A549 (cell line): ENCODE measurements at places on chromosomes 5 and 9.
A peak's percentile ranks its signal among the peaks of the same experiment; 100 is the strongest.

GRCh38 chr5:173796721-173797495 is 91.2 kb upstream of the CPEB4 start:
- no peak for DNase-seq

- DNase-seq = no peak
Observed at GRCh38 chr5:89471541-89471940, 588.6 kb upstream of the MEF2C start.

DNA sequence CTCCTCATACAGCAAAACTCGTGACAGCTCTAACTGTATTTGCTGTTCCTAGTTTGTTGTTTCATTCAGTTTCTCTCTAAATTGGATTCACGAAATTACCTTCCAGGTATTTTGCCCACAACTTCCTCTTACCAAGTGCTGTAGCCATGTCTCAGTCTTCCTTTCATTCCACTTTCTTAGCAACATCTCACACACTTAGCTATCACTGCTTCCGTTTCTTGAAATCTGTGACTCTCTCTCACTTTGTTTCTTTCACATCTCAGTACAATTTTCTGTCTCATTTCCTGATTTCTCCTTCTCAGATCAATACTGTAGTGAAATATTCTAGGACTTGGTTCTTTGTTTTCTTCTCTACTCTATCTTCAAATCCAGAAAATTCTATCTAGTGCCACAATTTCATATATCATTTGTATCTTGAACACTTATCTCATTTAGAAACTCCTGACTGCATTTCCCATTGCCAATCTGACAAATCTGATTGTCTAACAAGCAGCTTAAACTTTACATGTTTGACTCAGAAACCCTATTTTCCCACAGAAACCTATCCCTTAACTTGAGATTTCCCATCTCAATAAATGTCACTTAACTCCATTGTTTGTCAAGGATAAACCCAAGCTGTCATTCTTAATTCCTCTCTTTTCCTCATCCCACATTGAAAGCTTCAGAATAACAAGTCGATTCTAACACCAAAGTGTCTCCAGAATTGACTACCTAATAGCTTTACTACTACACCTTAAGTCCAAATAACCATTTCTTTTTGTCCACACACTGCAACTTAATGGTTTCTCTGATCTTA is 303.1 kb downstream of the CDH12 start:
- no peak for DNase-seq

DNA sequence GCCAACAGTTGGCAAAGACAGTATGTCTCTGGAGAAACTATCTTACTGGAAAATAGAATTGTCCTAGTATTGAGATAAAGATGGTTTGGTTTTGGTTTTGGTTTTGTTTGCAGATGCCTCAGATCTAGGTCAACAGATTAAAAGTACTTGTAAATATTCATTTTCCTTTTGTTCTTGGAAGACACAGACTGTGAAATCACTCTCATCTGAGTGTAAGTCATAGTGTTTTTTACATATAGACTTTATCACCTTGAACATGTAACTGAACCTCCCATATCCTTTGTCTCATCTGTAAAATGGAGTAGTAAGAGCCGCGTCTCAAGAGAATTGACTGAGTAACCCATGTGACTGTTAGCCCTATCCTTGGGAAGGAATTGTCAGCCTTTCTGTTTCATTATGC is 34.3 kb downstream of the MAP3K1 start:
- DNase-seq = no peak

DNA sequence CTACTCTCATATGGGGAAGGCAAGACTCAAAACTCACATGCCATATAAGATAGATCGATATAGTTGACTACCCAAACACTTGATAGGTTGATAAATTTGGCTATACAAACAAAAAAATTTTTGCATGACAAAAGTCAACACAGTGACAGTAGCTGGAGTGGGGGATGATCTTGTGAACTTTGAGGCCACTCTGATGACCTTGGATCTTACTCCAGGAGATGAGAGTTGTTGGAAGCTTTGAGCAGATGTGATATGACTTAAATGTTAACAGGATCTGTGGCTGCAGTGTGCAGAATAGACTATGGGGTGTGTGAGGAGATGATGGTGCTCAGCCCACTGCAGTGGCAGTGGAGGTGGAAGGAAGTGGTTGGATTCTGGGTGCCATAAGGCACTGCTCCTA is 101.4 kb downstream of the ZFAND5 start:
- no peak for DNase-seq

DNA sequence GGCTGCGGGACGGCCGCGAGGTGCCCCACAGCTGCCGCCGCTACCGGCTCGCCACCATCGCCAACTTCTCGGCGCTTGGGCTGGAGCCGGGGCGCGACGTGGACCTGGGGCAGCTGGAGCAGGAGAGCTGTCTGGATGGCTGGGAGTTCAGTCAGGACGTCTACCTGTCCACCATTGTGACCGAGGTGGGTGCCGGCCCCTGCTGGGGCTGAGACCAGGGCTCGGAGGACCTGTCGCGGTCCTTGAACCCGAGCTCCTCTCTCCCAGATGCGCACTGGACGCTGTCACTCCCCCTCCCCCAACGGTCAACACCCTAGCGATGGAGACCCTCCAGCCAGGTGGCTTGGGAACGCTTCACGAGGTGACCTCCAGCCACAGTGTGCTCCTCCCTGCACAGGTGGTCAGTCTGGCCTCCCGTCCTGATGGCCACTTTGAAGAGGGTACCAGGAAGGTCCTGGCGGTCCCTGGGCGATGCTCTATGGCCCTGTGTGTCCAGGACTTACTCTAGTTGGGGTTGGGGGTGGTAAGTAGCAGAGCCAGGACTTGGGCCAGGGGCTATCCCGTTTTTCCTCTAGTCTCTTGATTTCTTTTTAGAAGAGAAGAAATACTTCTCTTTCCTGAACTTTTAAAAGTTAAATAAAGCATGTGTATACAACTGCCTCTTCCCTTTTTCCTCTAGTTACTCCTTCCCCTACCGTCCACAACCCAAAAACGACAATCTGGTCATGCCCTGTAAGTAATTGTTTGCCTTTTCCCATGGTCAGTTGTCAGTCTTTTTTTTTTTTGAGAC is 866 bp downstream of the SLC22A5 start:
- DNase-seq = no peak

GRCh38 chr5:79436224-79436623 is 77.7 kb downstream of the HOMER1 start:
- peak; percentile 2 for DNase-seq

GRCh38 chr9:116323012-116323411 is 169.4 kb downstream of the PAPPA start:
- no peak for DNase-seq

GRCh38 chr5:178535299-178536175 is 54.7 kb downstream of the COL23A1 start:
- no peak for DNase-seq

- DNase-seq = no peak
Observed at GRCh38 chr5:131210151-131210510, 39.4 kb downstream of the LYRM7 start.

DNA sequence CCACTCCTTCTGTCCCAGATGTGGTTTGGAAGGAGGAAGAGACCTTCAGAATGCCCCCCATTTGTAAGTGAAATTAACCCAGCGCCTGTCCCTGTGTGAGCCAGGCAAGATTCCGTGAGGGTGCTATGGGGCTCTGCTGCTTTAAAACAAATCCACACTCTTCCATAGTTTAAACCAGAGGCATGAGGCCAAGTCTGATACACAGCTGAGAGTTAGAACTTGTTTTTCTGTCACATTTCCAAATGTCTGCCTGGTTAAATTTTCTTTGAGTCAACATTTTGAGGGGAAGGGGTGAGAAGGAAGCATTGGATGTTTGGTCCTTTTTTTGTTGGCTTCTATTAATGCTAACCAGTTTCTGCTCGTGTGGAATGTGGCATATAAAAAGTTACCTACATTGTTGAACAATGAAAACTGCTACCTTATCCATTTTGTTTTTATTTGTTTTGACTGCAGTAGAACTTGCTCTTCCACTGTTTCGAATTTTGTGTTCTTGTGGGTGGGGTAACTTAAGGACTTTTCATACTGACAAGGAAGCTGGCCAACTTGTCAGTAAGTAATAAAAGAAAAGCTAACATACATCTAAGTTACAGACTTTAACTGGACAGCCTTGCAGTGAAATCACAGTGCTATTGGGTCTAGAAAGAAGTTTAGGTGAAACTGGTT is 12.9 kb downstream of the RGMB start:
- DNase-seq = no peak

DNA sequence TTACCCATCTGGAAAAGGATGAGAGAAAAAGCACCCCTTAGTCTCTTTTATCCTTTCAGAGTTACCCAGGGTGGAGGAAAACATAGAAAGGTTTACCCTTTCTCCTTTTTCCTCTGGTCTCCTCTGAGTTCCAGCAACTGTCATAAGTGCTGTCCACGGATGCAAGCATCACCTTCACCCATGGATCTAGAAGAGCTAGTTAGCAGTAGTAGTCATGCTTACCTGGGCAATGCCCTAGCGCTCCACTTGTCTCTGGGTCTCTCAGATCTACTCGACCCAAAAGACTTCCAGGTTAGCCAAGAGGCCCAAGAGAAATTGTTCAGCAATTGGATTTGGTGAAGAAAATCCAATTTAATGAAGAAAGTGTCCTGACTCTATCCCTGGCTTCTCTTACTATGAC is 656.2 kb upstream of the PTPRD start:
- no peak for DNase-seq

DNA sequence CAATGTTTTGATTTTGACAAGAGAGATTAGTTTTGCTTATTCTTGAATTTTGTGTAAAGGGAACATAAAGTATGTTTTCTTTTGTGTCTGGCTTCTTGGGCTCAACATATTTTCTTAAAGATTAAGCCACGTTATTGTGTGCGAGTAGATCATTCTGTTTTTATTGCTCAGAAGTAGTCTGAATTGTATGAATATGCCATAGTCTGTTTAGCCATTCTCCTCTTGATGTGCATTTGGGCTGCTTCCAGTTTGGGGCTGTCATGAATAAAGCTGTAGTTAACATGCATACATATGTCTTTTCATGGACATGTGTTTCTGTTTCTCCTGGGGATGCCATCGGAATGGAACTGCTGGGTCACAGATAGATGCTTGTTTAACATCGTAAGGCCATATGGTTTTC is 198.9 kb downstream of the FANCC start:
- DNase-seq = no peak

- peak; percentile 74 for DNase-seq
Observed at GRCh38 chr9:93302586-93303257, 118.8 kb downstream of the WNK2 start.

- no peak for DNase-seq
Observed at GRCh38 chr9:32348106-32348695, 36.2 kb upstream of the ACO1 start.

GRCh38 chr9:125438506-125439433 is 177.1 kb downstream of the GAPVD1 start:
- no peak for DNase-seq

- DNase-seq = no peak
Observed at GRCh38 chr9:114363424-114363823, 24.4 kb downstream of the AKNA start.

DNA sequence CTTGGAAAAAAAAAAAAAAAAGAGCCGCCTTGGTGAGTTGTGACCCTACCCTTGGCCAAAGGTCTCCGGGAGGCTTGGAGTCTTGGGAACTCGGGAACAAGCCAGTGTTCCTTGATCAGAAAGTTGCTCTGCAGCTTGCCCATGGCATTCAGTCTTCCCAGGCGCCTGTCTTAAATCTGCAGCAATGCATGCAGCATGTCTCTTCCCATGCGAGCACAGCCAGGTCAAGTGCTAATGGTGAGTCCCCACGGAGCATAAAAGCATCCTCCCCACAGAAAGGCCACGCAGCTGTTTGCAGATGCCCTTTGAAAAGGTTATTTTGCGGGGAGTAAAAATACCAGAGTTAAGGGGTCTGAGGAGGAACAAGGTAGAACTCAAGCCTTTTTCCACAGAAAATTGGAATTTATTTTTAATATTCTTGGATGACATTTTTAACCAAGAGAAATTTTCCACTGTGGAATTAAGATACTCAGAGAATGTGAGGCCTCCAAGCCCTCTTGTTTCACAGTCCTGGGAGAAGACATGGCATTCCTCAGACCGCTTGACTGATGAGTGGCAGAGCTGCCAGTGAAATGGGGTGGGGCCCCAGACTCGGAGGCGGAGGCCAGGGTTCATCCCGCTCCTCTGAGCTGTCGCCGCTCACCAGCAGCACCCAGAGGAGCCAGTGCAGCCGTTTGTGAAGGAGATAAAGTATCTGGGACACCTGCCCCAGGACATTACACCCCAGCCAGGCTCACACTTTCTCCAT is 81.6 kb downstream of the CYFIP2 start:
- DNase-seq = no peak

GRCh38 chr5:138712791-138713190 is 40.4 kb upstream of the CTNNA1 start:
- no peak for DNase-seq

DNA sequence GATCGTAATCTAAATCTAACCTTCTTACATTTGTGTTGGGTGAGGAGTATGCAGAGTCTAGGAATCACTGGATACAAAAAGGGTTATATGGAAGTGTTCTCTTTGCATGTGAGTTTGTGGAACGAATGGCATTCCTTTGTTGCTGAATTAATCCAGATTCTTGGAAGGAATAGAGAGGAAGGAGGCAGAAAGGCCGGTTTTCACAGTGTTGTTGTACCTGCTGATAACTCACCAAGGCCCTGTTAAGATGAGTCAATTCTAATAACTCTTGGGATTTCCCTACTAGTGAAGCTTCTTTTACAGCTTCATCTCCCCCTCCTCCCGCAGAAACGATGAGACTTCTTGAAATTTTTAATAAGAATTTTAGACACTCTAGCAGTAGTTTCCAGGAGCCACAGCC is 84.0 kb downstream of the ZSWIM6 start:
- no peak for DNase-seq

- no peak for DNase-seq
Observed at GRCh38 chr5:179880848-179881590, 22.4 kb upstream of the MRNIP start.

DNA sequence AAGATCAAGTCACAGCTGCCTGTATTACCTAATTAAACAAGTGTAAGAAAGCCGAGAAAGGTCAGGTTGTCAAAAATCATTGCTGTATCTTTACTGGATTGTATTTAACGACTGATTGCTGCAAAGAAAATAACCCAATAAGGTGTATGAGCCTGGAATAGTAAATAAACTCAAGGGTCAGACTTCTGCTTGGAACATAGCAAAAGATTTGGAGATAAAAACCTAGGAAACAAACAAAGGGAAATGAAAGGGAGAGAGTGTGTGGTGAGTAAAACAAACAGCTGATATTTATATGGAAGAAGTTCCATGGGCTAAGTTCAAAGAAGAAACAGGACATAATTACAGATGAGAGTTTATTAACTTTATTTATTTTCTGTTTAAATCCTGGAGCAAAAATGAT is 354.0 kb downstream of the TLR4 start:
- no peak for DNase-seq

DNA sequence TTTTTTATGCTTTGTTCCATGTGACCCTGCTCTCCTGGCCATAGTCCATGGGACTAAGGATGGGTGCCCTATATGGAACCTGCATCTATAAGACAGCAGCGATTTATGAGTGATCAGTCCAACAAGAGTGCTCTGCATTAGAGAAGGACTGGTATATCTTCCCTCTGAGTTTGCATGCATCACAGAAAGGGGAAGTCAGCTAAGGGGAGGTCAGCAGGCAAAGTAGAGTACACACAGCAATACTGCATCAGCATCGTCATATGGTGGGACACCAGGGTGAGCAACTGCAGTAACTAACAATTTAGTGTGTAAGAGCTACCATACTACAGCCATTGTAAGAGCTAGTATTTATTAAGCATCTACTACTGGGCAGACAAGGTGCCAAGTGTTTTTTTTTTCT is 311.3 kb downstream of the NDUFS4 start:
- no peak for DNase-seq
